ENCODE measurements at places on chromosomes 11 and 22.

- no peak for DNase-seq
Observed at GRCh38 chr11:72423840-72424239, 10.5 kb downstream of the CLPB start.

GRCh38 chr22:47174096-47174495 lies 411.6 kb downstream of the TBC1D22A start:
- DNase-seq, result no peak

- DNase-seq, result no peak
Observed at GRCh38 chr11:115276799-115277198, 227.4 kb downstream of the CADM1 start.

GRCh38 chr22:45583504-45583903 lies 80.8 kb downstream of the FBLN1 start:
- DNase-seq, result no peak

GRCh38 chr11:127135256-127135655 lies 134.7 kb upstream of the KIRREL3 start:
- no peak for DNase-seq

GRCh38 chr22:25098445-25099081 lies 101.1 kb upstream of the CRYBB3 start:
- no peak for DNase-seq

DNA sequence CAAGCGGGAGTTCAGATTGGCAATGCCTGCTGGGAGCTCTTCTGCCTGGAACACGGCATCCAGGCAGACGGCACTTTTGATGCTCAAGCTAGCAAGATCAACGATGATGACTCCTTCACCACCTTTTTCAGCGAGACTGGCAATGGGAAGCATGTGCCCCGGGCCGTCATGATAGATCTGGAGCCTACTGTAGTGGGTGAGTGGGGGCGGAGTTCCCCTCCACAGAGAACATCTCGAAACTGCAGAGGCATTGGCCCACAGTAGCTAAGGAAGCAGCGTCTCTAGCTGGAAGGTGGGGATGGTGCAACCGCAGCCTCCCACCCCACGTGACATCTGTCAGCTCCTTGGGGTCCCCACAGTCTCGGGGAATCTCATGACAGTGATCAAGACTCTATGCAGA lies 10.9 kb downstream of the TUBA8 start:
- no peak for DNase-seq

- DNase-seq, result no peak
Observed at GRCh38 chr11:78535920-78536319, 38.7 kb downstream of the NARS2 start.

DNA sequence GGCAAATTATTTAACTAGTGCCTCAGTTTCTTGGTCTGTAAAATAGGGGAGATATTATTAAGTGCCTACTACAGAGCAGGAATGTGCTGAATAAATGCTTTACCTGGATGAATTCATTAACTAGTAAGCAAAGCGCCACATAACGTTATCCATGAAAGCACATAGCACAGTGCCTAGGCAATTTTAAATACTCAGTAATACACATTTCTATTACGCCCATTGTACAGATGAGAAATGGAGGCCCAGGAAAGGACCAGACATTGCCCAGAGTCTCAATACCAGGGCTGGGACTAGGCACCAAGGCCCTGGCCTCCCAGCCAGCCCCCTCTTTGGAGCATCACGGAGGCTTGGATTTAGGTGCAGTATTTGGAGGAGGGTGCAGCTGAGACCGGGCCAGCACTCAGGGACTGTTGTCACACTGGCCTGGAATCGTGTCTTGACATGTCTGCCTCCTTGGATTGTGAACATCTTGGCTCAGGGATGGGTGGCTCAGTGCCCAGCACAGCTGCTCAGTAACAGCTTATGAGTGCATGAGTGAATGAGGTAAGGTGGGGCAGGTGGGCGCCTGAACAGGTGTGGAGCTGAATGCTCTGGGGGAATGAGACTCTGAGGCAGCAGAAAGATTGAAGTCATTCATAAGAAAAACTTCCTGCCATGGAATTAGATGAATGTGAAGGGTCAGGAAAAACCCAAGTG lies 42.1 kb upstream of the TPBGL start:
- no peak for DNase-seq

DNA sequence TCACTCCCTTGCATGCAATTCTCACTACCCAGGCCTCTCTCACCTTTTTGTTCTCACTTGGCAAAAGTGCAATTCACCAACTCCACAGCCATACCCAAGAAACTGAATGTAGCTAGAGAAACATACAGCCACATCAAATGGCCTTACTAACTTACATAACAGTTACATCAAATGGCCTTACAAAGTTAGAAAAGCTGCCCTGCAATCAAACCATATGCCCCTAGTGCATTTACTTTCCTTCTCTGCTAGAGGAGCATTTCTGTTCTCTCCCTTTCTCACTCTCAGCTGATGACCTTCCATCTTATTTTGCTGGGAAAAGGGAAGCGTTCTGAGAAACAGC lies 10.3 kb downstream of the PRCP start:
- DNase-seq, result no peak

DNA sequence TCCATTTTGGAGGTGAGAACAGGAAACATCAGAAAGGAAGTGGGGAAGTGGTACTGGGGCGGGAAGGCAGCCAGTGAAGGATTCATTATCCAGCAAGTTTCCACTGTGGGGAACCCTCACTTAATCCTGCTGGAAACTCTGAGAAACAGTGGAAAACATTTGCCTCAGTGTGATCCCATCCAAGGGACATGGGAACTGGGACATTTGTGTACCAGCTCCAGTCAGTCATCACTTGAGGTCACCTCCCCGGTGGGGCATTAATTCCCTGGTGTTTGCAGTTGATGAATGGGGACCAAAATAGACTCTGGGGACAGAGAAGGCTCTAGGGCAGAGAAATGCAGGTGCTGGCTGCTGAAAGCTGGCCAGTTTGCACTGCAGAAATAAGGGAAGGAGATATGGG lies 599.9 kb downstream of the BUD13 start:
- no peak for DNase-seq

All from GM19239 (cell line).